ENCODE measurements at places on chromosomes 1 and 21.

GRCh38 chr1:204110894-204111633, 38.1 kb downstream of the SOX13 start:
- DNase-seq: no peak

DNA sequence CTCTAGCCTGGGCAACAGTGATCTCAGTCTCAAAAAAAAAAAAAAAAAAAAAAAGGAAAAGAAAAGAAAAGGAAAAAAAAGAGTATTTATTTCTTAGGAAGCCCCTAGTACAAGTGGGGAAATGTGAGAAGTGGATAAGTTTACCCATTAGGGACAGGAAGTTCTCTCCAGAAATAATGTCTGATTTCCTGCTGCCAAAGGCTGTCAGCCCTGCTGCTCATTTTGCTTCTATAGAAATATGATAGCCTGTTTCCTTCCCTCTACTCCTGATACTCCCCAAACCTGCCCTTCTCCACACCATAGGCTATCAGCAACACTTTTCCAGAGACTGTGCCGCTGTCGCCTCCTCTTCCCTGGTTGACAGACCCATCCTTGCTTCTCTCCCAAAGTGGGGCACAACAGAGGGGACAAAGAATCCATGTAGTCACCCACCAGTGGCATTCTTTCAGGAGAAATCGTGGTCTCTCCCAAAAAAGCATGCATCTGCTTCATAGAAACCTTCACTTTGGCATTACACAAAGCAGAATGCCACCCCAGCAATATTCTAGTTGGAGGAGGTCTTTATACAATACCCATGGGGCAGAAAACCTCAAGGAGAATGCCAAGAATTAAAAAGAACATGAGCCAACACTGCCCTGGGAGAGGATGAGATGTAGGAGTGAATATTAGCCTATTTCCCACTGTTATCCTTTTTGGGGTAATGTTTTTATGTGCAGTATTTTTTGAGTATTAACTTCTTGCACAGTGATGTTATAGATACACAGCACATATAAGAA, 166.3 kb upstream of the NR5A2 start:
- no peak for DNase-seq

- DNase-seq: no peak
Observed at GRCh38 chr1:113279776-113280391, 110.4 kb upstream of the MAGI3 start.

DNA sequence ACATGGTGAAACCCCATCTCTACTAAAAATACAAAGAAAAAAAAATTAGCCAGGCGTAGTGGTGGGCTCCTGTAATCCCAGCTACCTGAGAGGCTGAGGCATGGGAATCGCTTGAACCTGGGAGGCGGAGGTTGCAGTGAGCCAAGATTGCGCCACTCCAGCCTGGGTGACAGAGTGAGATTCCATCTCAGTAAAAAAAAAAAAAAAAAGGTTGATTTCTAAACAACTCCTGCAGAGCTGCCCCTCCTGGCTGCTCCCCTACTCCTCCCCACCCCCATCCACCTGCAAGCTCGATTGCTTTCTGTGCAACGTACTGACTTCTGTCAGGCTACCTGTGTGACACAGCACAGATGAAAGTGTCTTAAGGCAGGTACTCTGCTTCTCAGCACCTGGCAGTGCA, 13.3 kb downstream of the ETV3L start:
- DNase-seq: no peak

GRCh38 chr1:220983877-220984635, 104.8 kb downstream of the HLX start:
- DNase-seq: no peak

DNA sequence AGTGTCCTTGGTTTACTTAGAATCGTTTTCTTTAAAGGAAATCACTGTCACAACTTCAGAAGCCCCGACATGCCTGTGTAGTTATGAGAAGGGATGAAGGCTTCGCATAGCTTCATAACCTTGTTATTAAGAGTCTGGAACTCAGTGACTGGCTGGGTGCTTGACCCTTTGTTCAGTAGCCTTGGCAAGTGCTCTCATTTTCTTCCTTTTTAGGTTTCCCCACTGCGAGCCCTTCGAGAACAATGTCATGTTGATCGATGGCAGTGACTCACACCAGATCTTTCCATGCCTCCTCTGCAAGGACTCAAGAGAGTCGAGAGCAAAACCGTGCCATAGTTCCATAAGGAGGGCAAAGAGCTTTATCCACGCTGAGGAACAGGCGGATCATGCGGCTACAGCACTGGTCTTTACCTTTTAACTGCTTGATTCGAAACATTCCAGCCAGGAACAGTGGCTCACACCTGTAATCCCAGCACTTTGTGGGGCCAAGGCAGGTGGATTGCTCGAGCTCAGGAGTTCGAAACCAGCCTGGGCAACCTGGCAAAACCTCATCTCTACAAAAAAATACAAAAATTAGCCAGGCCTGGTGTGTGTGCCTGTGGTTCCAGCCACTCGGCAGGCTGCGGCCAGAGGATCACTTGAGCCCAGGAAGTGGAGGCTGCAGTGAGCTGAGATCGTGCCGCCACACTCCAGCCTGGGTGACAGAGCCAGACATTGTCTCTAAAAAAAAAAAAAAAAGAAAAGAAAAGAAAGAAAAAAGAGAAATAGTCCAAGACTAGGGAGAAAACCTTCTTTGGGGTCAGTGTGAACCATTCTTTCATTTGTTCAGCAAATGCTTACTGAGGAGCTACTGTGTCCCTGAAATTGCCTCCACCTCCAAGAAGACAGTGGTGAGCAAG, 95.4 kb upstream of the ERRFI1 start:
- DNase-seq: no peak

DNA sequence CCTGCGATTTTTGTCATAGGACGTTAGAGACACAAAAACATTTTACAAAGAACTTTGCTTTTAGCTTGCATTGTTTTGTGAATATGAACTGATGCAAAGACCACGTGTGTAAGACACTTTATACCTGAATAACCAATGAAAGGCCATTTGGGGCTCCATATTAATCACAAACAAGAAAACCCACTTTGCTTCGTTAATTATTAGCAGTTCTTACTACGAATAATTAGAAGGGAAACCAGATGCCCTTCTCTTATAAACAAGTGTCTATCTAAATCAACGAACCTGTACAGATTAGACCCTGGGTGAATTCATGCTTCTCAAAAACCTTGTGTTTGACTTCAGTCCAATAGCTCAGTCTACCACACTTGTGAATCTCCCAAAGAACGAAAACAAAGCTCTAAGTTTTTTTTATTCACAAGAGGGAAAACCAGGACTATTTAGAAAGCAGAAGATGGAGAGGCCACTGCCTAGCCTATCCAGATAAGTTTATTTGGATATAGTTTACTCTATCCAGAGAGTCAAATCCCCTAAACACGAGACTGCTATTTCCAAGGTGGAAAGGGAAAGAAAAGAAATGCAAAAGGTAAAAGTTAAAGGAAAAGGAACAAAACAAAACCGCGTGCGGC, 897 bp downstream of the CYYR1 start:
- DNase-seq: no peak

GRCh38 chr1:156062189-156062588, 1.2 kb downstream of the RAB25 start:
- no peak for DNase-seq

DNA sequence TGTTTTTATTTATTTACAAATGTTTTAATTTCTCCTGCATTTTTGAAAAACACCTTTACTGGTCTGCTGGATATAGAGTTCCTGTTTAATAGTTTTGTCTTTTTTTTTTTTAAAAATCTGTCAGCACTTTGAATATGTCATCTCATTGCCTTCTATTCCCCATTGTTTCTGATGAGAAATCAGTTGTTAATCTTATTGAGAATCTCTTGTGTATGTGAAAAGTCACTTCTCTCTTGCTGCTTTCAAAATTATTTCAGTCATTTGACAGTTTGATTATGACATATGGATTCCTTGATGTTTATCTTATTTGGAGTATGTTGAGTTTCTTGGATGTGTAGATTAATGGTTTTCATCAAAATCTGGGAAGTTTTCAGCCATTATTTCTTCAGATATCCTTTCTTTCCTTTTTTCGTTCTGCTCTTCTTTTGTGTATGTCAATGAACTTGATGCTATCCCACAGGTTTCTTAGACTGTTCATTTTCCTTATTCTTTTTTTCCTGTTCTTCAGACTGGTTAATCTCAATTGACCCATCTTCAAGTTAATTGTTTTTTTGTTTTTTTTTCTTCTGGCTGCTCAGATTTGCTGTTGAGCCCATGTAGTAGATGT, 51.2 kb upstream of the CCDC190 start:
- no peak for DNase-seq

DNA sequence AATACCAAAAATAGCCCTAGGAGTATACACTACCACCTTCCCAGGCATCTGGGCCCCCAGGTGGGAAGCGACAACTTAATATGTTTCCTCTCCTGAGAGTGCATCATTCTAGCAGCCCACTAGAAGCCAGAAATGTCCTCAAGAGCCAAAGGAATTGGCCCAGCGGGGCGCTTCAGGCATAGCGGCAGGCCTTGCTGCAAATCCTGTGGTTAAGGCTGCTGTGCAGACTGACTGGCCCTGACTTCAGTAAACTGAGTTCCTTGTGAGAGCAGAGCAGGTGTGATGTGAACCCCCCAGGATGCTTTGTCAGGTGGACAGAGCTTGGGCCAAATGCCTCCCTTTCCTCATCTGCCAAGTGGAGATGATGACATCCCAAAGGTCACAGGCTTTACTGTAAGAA, 29.7 kb upstream of the LDLRAP1 start:
- no peak for DNase-seq

DNA sequence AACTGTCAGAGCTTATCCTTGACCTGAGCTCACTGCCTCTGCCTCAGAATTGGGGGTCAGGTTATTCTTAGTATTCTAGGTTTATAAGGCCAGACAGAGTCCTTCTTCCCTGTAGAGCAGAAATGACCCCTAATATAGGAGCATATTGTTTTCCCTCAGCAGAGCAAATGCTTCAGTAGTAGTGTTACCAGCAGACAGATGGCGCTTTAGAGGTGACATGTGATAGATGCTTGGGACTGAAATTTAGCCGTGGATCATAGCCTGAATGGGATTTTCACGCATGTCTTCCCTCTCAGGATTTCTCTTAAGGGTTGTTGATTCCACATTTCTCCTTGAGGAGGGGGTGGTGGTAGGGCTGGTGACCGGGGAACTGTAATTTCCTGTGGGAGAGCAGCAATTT, 24.5 kb downstream of the ADARB1 start:
- no peak for DNase-seq

- DNase-seq: no peak
Observed at GRCh38 chr1:111648806-111649205, 29.2 kb downstream of the RAP1A start.

GRCh38 chr1:22052115-22053016, at the start of gene CDC42:
Gene CDC42, plus strand, starts transcription at chr1:22052709. Its CDS starts 25,770 bp downstream, at chr1:22078479.
- DNase-seq: peak; percentile 98

DNA sequence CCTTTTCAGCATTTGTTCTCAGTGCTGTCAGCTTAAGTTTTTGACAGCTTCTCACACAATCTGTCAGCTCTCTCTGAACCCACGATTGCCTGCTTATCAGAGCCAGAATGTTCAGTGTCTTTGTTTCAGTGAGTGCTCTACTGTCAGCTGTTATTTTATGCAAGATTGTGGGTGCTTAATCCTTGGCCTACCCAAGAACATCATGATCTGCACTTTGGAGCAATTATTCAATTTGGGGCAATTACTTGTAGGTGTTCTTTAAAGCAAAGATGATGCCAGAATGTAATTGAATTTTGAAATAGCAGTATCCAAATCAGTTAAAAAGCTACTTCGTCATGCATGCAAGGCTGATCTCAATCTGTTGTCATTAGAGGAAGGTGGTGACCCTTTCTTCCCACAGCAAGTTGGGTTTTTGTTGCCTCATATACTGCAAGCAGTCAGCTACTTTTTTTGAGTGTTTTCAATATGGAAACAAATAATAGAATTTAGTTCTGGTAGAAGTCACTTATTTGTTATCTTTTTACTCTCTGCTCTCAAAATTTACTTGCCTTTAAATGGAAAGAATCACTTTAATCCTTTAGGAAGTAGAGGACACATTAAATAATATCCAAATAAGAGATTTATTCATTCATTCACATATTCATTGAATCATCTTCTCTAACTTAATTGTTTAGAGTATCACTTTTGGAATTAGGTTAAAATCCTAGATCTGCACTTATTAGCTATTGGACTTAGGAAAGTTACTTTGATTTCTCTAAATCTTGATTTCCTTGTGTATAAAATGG, 253.5 kb upstream of the CACYBP start:
- no peak for DNase-seq

- DNase-seq: no peak
Observed at GRCh38 chr1:191432817-191433216, 725.4 kb upstream of the RGS18 start.

DNA sequence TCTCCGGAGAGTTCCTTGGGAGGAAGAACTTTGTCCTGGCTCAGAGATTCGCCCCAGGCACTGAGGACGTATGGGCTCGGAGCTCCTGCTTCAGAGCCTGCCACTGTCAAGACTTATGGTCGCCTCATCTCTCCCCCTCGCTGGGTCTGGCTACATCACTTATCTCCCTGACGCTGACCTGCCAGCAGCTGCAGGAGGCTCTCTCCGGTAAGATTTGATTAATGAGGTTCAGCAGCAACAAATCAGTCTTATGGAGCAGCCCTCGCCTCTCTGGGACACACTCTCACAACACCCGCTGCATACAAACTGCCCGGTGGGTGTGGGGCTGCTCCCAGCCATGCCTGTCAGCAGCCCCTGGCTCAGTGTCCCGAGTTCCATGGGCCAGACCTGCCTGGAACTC, 297.8 kb downstream of the RRAGC start:
- no peak for DNase-seq

DNA sequence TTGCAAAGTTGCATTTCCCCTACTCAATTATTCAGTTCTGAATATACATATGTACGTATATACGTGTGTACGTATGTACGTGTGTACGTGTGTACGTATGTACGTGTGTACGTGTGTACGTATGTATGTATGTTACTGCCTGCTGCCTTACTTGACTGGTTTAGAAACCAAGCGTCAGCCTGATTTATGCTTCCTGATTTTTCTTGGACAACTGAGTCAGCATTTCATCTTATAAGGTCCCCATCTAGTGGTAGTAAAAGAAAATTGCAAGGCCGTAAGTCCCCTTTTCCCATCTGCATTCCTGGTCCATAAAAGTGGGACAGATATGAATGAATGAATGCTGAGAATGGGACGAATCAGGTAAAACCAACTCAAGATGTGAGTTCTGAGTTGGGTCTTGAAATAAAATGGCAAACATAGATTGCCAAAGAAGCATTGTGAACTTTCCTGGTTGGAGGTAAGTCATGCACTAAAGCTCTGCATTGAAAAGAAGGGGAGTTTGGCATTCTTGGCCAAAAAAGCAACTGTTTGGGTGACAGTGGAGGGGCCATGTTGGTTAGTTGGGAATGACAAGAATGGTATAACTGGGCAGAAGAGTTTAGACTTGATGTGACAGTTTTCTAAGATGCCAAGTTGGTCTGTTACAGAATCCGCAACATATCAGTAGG, 76.4 kb upstream of the DNAH14 start:
- DNase-seq: no peak
